ENCODE measurements at places on chromosomes 1 and 21.

- no peak for DNase-seq
These were observed 15.2 kb downstream of the CASQ2 start for GRCh38 chr1:115753361-115753760.

- DNase-seq = no peak
These were observed at the start of gene LDLRAD1 for GRCh38 chr1:54017979-54018378. LDLRAD1 (minus strand) TSS chr1:54018186; CDS start chr1:54018112, 74 bp downstream.

DNA sequence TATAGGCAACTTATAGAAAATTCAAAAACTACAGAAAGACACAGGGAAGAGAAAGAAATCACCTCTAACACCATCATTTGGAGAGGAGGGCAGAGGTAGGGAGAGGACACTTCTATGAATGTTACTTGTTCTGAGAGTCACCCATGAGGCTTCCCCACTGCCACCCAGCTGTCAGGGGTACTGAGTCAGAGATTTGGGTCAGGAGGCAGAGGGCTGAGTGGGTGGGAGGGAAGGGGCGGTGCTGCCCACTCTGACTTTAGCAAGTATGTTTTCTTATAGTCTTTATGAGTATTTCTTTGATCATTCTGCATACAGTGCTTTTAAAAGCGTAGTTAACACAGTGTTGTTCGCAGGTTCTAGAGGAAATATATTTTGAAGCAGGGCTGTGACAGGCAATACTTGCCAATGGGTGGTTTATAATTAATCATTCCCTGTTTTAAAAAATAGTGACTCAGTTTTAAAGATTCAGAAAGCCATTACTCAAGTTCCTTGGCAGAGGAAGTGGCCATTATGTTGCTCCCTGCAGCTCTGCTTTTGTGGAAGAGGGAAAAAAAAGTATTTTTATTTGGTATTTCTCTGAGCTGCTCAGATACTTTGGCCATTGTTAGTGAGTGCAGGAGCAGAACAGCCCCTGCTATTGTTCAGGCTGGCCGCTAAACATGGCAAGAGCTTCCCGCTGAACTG, 18.3 kb downstream of the IL6R start:
- peak; percentile 73 for DNase-seq

DNA sequence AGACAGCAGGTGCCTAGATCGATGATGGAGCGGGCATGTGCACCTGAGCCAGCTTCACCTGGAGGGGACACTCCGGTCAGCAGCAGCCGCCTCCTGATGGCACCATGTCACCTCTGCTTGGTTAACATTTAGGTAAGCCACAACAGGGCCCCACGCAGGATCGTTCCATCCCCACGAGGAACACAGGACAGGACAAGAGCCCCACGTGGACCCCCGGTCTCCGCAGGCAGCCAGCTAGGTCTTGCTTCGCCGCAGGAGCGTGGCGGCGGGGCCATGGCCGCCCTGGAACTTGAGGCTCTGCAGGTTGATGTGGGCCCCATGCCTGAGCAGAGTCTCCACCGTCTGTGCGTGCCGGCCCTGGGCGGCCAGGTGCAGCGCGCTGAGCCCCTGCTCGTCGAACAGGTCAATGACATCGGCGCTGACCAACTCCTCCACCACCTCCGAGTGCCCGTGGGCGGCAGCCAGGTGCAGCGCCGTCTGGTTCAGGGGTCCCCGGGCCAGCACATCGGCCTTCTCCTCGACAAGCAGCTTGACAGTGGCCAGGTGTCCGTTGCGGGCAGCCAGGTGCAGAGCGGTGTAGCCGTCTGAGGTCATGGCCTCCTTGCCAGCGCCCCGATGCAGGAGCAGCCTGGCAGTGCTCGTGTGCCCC, 26.1 kb downstream of the RIPK4 start:
- DNase-seq = no peak

GRCh38 chr1:26949926-26950319, 10.3 kb downstream of the KDF1 start:
- DNase-seq = no peak

DNA sequence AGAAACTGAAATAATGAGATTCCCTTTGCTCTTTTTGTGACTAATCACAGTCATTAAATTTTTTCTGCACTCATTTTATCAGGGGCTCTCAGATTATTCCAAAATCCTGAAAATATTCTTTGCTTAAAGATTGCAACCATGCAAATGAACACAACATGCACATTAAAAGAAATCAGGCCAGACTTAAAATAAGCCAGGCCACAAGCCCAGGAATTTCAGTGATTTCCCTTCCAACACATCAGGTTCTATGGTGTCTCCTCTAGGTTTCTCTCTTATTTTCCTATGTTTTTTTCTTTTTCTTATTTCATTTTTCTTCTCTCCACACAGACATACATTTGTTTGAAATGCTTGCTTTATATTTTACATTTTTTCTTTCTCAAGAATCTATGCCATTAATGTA, 65.3 kb downstream of the NIBAN1 start:
- DNase-seq = no peak

- DNase-seq = no peak
These were observed 30.7 kb downstream of the CD58 start for GRCh38 chr1:116540088-116540487.
